ENCODE measurements at places on chromosomes 16 and 17.

GRCh38 chr17:17732444-17732843 is 51.2 kb downstream of the RAI1 start:
- DNase-seq, result no peak

DNA sequence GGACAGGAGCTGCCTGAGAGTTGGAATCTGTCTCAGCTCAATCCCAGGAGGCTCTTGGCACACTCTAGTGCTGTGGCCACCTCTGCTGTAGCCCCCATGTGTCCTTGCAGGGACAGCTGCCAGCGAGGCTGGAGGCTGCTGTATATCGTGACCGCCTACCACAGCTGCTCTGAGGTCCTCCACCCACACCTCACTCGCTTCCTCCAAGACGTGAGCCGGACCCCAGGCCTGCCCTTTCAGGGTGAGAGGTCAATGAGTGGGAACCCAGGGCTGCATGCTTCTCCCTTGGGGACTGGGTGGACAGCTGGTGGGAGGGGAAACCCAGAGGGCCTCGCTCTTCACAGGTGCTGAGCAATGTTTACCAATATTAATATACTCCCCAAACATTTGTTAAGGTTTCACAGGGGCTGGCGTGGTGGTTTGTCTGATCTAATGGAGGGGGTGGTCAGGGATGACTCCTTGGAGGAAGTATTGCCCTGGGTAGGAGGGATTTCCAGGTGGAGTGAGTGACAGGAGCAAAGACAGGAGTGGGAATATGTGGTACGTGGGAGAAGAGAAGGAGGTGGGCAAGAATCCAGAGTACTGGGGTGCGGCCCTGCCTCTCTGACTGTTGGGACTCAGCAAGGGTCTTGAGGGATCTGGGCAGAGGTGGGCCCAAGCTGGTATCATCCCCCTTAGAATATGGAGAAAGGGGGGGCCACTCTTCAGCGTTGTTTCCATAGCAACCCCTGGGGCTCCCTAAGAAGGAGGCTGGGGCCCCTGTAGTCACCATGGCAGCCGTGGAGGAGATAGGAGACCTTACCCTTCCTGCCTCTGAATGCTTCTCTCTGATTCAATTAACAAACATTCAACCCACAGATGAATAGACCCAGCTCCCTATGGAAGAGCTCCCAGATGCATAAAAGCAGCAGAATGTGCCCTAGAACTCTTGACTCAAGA is 22.2 kb upstream of the ALKBH5 start:
- no peak for DNase-seq

- no peak for DNase-seq
Measured at GRCh38 chr16:65059406-65059980, 62.4 kb downstream of the CDH11 start.

DNA sequence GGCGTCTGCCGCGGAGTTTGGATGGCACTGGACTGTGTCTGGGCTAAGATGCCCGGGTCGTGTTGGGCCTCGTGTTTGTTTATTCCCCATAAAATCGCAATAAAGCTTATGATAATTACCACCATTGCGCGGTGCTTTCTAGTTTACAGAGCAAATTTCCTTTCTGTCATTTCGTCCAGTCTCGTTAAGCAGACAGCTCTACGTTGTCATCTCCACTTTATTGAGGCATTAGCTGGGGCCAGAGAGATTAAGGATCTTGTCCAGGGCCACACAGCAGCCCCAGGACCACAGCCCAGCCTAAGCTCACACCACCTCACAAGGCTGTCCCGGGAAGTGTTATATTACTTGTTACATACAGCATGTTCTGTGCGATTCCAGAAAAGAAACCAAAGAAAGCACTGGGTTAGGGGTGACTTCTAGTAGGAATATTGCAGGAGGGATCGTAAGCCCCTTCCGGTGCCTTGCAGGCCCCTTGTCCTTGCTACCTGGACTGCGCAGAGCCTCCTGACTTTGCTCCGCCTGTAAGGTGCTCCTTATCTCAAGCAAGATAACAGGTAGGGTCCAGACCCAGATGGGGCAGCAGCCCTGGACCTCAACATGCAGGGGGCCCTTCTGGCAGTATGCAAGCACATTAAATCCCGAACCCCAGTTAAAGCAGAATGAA is 6.3 kb downstream of the NOS2 start:
- no peak for DNase-seq

GRCh38 chr17:64687961-64688360 is 25.9 kb upstream of the SMURF2 start:
- no peak for DNase-seq

- no peak for DNase-seq
Measured at GRCh38 chr16:17235147-17235815, 235.5 kb downstream of the XYLT1 start.

DNA sequence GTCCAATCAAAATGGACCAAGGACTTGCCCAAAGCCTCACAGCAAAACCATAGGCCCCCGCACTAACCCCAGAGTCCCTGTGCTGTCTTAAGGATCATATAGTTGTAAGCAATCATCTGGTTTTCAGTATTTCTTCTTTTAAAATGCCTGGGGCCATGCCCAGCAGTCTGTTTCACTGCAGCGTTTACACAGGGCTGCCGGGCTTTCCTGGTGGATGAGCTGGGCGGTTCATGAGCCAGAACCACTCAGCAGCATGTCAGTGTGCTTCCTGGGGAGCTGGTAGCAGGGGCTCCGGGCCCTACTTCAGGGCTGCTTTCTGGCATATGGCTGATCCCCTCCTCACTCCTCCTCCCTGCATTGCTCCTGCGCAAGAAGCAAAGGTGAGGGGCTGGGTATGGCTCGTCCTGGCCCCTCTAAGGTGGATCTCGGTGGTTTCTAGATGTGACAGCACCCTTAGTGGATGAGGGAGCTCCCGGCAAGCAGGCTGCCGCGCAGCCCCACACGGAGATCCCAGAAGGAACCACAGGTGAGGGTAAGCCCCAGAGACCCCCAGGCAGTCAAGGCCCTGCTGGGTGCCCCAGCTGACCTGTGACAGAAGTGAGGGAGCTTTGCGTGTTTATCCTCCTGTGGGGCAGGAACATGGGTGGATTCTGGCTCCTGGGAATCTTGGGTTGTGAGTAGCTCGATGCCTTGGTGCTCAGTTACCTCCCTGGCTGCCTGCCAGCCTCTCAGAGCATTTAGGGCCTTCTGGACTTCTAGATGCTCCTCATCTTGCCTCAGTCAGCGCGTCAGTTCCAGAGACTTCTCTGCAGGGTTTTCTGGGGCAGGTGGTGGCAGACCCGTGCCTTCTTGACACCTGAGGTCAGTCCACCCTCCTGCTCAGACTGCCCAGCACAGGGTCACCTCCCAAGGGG is 24.8 kb upstream of the STH start:
- no peak for DNase-seq

- no peak for DNase-seq
Measured at GRCh38 chr17:77147357-77147801, 6.6 kb downstream of the SEC14L1 start.

GRCh38 chr17:79841369-79842135 is 2.3 kb upstream of the CBX4 start:
- no peak for DNase-seq

- no peak for DNase-seq
Measured at GRCh38 chr16:11248133-11248532, 7.9 kb downstream of the SOCS1 start.

- DNase-seq, result no peak
Measured at GRCh38 chr16:22018559-22018958, 10.6 kb downstream of the MOSMO start.

- no peak for DNase-seq
Measured at GRCh38 chr16:28195859-28196258, 15.9 kb downstream of the XPO6 start.

GRCh38 chr16:68590201-68590994 is 51.3 kb downstream of the ZFP90 start:
- DNase-seq, result no peak

DNA sequence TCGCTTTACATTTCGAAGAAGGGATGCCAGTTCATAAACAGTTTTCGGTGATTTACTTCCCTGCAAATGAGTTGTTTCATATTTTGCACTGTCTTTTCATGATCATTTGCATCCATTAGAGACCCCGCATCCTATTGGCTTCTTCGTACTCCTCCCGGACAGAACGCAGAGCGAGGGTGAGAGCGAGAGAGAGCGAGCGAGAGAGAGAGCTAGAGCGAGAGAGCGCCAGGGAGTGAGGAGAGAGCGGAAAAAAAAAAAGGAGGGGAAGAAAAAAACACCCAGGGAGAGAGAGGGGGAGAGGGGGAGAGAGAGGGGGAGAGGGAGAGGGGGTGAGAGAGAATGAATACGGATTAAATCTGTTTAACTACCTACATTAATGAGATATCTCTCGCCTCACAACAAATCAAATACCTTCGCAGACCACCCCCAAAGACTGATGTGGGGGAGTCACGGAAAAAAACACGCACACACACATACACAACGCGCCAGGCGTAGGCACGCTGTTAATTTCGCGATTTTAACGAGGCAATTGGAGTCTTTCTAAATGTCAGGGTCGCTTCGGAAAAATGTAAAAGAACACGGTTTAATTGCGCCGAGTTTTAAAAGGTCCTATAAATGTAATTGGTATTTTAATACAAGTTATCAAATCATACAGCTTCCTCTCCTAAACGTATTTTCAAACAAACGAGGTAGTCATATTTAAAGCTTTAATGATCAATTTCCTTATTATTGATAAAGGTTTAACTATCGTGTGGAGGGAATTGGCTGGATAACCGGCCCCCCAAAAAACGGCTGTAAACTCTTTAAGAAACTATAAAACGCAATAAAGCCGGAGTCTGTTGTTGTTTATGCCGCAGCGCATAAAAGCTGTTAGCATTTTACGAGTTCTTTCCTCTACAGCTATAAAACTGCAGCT is at the start of gene HOXB8:
TSS of gene HOXB8 (minus strand) at position 246 of the 916 bp plus-strand sequence. CDS start 588 bp downstream, outside the sequence.
- DNase-seq, result no peak

GRCh38 chr17:77875051-77875780 is 83.3 kb upstream of the TNRC6C start:
- no peak for DNase-seq

DNA sequence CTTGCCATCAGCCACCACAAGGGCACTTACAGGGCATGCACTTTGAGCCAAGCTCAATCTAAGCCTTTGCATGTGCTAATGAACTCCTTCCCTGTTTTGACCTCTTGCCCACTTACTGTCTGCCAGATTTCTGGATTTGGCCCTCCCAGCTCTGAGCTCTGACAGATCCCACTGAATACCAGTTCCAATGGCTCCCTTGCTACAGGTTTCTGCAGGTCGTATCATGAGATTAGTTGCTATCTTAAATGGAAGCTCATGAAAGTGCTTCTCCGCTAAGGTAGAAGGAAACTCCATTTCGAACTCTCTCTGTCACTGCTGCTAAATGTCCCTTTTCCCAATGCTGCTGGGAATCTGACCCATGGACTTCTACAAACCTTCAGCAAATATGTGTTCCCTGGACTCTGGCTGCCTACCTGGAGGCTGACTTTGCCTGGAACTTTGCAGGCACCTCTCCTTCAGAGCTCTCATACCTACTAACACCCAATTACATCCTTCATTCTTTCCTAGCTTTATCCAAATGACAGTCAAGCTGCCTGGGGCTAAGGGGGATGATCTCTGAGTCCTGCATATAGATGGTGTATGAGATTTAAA is 23.5 kb upstream of the TOB1 start:
- no peak for DNase-seq

DNA sequence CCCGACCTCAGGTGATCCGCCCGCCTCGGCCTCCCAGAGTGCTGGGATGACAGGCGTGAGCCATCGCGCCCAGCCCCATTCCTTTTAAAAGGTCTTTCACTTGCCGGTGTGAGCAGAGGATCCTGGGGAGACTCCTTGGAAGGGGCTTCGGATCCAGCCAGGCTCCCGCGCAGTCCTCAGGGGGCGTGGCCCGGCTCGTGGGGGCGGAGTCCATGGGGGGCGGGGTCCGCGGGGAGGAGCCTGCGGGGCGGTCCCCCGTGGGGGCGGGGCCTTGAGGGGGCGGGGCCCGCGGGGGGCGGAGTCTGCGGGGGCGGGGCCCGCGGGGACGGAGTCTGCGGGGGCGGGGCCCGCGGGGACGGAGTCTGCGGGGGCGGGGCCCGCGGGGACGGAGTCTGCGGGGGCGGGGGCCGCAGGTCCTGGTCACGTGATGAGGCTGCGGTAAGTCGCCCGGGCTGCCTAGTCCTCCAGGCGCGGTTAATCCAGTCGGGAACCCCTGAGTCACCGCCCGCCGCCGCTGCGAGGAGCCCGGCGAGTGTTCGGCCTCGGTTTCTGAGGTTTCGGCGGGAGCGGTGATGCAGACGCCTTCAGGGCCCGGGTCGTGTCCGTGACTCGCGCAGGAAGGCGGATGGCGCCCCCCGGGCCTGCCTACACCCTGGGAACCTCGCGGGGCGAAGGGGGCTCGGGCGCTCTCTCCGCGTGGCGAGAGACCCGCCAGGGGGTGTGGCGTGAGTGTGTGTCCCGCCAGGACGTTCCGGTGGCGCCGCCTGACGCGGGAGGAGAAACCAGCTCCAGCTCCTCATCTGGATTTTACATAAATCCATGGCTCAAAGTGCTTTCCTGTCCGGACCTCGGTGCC is 23.6 kb upstream of the ABR start:
- no peak for DNase-seq

GRCh38 chr17:32265192-32265923 is at the start of gene RHBDL3:
RHBDL3 (plus strand) TSS chr17:32265832; CDS start chr17:32266190, 358 bp downstream.
- no peak for DNase-seq

DNA sequence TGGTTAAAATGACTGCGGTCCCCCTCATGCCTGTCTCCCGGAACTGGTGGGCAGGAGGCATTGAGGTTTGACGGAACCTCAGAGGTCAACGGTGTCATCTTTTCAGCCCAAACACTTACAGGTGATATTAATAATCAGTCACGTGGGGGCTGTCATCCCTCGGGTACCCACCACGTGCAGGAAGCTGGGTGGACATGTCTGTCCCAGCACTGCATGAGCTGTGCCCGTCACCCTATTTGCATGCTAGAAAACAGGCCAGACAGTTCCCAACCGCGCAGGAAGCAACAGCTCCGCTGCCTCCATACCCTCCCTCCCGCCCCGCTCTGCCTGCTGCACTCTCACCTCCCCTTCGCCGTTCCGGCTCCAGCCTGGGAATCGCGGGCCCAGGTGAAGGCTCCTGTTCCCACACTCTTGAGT is 1.4 kb downstream of the SYNGR3 start:
- DNase-seq, result no peak

- DNase-seq, result no peak
Measured at GRCh38 chr16:25868106-25868505, 176.3 kb downstream of the HS3ST4 start.

- DNase-seq, result no peak
Measured at GRCh38 chr17:63162406-63163157, 196.5 kb downstream of the TANC2 start.

- no peak for DNase-seq
Measured at GRCh38 chr16:73287859-73288405, 240.0 kb upstream of the ZFHX3 start.

- DNase-seq, result no peak
Measured at GRCh38 chr16:88686062-88686438, 257 bp downstream of the SNAI3 start.

GRCh38 chr17:73191443-73192205 is 1.2 kb upstream of the COG1 start:
- peak; percentile 80 for DNase-seq
